ENCODE measurements at places on chromosomes 11 and 22.

DNA sequence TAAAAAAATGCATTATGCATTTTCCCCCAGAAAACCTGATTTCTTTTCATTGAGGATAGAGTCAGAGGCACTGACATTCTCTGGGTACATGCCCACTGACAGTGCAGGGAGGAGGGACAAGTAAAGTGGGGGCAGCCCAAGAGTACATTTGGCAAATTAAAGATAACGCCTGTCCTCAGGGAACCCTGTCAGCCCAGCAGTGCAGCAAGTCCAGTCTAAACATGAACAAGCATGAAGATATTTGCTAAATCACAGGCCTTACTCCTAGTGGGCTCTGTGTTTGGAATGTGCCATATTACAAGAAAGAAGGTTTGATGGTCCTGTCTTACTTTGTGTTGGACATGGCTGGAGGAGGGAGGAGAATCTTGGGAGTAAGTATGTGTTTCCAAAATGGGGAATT is 37.9 kb downstream of the AMOTL1 start:
- DNase-seq = no peak

- no peak for DNase-seq
Measured at GRCh38 chr11:69173925-69174581, 18.3 kb downstream of the SMIM38 start.

GRCh38 chr11:76902121-76903014 is 41.6 kb downstream of the ACER3 start:
- DNase-seq = no peak

- DNase-seq = no peak
Measured at GRCh38 chr11:88523386-88524071, 186.0 kb upstream of the CTSC start.

DNA sequence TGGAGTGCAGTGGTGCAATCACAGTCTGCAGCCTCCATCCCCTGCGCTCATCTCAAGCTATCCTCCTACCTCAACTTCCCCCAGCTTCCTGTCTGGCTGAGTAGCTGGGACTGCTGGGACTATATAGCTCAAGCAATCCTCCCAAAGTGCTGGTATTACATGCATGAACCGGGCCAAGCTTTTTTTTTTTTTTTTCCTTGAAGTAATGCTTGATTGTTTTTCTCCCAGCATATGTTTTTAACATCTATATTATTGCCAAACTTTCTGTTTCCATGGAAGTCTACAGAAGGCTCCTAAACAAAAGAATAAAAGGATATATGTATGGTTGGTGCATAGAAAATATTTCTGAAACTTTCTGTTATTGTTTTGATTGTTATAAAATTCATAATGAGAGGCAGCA is 853.6 kb downstream of the KCNA4 start:
- DNase-seq = no peak

- DNase-seq = no peak
Measured at GRCh38 chr11:96028746-96029145, 104.8 kb upstream of the MTMR2 start.

DNA sequence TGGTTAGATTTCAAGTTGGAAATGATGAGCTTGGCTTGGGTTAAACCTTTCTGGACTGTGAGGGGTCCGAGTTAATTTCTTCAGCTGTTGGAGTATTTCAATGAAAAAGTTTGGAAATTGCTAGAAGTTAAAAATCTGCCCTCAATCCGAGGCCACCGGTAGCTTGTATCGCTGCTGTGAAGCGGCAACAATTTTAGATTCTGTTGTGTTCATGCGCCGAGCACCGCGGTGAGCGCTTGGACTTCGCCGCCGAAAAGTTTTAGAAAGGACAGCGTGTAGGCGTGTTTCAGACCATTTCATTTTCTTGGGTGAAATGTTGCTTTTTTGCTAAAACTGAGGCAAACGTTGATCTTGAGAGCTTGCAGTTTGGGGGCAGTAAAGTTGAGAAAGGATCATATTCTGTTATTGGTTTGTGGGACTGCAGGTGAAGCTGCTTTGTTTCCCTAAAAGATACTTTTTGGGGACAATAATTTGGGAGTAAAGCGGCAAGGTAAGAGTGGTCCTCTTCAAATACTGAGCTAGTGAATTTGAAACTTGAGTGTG is 928 bp downstream of the FBXO7 start:
- peak; percentile 8 for DNase-seq

DNA sequence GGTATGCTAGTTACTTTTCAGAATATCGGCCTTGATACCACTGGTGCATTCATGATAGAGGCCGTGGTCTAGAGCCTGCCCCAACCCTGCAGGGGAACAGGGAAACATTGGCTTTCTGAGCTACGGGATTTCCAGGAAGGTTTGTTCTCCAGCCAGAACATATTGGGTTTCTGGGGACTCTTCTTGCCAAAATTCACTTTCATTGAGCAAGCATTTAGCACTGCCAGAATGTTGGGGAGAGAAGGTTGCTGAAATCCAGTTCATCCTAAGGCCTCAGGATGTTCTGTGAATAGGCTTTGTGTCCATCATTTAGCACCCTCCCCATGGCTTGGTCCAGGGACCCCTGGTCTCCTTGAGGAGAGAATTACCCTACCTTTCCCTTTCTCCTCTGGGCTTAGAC is 36.7 kb downstream of the DRG1 start:
- no peak for DNase-seq

- no peak for DNase-seq
Measured at GRCh38 chr22:37088108-37088605, 21.4 kb downstream of the TMPRSS6 start.

DNA sequence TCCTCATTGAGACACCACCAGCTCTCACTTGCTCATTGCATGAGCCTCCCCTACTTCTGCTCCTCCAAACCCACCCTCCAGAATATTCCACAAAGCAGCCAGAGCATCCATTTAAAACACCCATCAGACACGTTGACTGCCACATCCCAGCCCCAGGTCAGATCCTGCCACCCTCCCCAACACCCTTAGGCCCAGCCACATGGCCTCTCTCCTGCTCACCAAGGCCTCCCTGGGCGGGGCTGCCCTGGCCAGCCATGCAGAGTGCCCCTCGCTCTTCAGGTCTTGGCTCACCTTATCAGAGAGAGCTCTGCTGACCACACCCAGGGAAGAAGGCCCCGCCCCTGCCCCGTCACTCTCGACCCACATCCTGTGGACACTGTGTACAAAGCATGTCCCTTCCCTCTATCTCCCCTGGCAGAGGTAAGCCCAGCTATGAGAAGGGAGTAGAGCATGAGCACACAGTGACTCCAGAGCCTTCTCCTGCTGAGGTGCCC is 106.8 kb downstream of the MICAL3 start:
- no peak for DNase-seq

DNA sequence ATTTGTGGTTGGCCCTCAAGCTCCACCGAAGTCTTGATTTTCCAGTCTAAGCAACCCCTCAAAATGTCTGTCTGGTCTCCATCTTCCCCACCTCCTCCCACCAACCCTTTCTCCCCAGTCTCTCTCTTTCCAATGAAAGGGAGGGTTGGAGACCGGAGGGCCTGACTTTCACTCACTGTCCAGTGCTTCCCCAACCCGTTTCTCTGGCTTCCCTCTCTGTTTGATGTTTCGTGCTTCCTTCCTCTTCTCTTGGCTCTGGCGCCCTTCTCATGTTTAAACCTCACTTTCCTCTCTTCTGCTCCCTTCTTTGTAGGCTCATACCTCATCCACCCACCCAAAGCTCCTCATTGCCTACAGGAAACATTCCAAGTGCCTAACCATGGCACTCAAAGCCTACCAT is 11.1 kb upstream of the VPS37C start:
- no peak for DNase-seq

DNA sequence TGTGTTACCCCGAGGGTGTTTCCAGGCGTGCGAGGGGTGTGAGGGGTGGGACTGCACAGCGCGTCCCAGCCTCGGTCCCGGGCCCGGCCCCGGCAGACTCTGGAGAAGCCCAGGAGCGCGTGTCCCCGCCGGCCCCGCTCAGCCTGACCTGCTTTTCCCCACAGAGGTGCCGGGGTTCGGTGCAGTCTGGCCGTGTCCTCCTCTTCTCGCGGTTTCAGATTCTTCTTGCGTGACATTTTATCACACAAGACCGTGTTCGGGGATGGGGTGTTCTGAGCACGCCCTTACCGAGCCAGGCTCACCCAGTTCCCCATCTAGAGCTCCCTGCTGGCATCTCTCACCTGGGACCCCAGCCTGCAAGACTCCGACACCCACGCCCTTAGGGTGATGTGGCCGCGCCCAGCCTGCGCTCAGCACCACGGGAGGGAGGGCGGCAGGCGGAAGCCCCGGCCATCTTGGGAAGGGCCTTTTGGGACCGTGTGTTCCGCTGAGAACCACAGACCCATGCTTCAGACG is 775.6 kb downstream of the BRD1 start:
- DNase-seq = no peak

DNA sequence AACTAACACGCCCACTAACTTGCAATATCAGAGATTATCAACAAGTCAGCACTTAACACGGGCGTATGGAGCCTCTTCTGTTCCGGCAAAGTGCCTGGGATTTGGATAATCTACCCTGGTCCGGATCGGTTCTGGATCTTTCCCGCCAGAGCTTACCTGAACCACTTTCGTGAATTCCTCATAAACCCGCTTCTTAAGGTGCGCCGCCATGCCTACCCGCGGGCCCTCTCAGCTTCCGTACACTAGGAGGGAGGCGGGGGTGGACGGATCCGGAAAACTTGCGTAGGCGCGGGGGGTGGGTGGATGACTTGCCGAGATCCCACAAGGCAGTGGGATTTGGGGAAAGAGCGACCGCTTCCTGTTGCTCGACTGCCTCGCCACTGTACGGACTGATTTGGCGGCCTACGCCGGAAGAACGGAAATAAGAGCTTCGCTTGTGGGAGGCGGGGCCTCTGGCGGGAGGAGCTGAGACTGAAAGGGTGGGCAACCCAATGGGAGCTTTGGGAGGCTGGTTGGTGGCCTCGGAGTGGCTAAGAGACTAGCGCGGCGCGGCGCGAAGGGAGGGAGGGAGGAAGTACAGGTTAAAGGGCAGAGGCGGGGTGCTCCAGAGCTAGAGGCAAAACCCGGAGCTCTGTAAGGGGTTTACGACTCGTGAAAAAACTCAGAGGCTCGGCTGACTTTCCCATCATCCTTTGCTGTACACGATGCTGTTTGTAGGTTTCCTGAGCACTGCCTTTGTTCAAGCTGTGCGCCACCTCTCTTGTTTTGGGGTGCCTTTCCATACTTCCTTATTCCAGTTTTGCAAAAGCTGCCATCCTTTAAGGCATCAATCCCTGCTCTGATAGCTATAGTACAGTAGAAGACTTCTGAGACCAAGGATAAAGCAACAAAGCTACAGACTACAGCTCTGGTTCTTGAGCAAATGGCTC is at the start of gene INTS4:
INTS4 (minus strand) TSS at position 235 of the 929 bp plus-strand sequence; CDS start at position 210, 25 bp downstream.
- peak; percentile 96 for DNase-seq

- DNase-seq = no peak
Measured at GRCh38 chr11:110988671-110989070, 256.9 kb upstream of the POU2AF2 start.

DNA sequence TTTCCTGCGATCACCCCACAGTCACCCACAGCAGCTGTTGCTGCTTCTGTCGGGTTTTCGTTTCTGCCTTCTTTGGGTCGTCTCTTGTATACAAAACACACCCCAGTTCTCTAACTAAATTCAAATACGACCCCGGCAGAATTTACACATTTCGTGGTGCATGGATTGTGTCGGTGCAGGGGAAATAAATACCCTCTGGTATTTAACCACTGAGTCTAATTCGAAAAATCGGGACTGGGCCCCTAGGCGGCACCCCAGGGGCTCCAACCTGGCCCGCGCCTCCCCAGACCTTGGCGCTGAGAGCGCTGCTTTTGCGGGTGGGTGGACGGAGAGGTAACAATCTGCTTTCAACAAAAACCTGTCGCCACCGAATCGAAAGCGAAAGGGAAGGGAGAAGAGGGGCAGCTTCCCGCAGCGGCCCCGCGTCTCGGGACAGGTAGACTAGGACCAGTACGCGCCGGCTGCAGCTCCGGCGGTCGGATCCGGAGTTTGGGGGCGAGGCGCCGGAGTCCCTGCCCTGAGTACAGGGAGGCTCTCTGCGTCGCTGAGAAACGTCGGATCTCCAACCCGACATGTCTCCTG is 4.4 kb downstream of the ALX4 start:
- no peak for DNase-seq

DNA sequence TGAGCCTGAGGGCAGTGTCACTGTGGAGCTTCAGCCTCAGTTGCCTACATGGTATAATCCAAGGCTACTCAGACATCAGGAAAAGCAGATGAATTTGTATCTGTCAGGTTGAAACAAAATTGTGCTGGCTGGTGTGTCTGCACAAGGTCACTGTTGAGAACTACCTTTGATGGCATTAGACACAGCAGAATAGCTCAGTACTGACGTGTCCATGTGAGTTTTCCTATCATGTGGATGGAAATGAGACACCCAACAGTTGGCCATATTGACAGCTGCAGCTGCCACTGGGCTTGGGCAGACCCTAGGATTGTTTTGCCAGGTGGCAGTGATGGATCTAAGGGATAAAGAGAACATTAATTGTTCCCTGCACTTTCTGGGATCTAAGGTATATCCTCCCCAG is 15.8 kb downstream of the CCDC134 start:
- no peak for DNase-seq

DNA sequence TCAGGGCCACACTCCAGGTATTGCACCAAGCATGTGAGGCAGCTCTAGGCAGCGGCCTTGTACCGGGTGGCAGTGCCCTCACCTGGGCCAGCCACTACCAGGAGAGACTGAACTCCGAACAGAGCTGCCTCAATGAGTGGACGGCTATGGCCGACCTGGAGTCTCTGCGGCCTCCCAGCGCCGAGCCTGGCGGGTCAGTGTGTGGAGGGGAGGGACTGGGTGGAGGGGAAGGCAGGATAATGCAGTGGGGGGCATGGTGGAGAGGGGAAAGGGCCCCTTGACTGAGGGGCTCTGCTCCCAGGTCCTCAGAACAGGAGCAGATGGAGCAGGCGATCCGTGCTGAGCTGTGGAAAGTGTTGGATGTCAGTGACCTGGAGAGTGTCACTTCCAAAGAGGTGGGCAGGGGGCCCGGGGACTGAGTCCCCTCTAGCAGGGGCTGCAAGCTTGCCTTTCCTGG is 4.2 kb downstream of the SSH3 start:
- DNase-seq = no peak

GRCh38 chr11:6567371-6567745 is 36.1 kb downstream of the RRP8 start:
- DNase-seq = no peak

- DNase-seq = no peak
Measured at GRCh38 chr11:130490682-130491449, 42.4 kb downstream of the ADAMTS15 start.

- DNase-seq = no peak
Measured at GRCh38 chr11:100927579-100927978, 202.0 kb downstream of the PGR start.

GRCh38 chr22:19062943-19063308 is 59.3 kb downstream of the DGCR2 start:
- DNase-seq = no peak

GRCh38 chr22:36546092-36546804 is 17.3 kb upstream of the EIF3D start:
- DNase-seq = peak; percentile 23

GRCh38 chr11:126647735-126648134 is 292.2 kb downstream of the ST3GAL4 start:
- no peak for DNase-seq

All from NCI-H2029 treated with DMSO at 0.1 percent for 48 hours (cell line).